ENCODE measurements at places on chromosomes 5 and 9.
A peak's percentile ranks its signal among the peaks of the same experiment; 100 is the strongest.

DNA sequence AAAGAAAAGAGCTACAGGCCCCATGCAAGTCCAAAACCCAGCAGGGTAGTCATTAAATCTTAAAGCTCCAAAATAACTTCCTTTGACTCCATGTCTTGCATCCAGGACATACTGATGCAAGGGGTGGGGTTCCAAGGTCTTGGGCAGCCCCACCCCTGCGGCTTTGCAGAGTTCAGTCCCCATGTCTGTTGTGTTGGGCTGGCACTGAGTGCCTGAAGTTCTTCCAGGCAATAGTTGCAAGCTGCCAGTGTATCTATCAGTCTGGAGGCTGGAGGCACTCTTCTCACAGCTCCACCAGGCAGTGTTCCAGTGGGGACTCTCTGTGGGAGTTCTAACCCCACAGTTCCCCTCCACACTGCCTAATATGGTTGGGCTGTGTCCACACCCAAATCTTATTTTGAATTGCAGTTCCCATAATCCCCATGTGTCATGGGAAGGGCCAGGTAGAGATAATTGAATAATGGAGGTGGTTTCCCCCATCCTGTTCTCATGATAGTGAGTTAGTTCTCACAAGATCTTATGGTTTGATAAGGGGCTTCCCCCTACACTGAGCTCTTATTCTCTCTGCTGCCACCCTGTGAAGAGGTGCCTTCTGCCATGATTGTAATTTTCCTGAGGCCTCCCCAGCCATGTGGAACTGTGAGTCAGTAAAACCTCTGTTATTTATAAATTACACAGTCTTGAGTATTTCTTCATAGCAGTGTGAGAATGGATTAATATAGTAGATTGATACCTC is 237.5 kb upstream of the ADRA1B start:
- DNase-seq: no peak

DNA sequence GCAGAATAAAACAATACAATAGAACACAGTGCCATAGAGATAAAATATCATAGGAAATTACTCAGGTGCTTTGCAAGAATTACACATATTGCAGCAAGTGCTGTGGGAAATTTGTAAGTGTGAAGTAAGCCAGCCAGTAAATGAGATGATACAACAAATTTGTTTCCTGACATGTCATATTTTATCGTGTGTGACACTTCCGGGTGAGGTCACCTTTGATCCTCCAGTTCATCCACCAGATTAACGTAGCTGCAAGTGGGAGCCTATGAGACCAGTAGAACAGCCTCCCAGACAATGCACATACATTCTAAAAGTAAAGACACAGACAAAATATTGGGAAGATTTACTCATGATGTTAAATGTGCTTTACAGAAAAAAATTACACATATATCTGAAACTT is 72.2 kb downstream of the PRDM9 start:
- DNase-seq: no peak

DNA sequence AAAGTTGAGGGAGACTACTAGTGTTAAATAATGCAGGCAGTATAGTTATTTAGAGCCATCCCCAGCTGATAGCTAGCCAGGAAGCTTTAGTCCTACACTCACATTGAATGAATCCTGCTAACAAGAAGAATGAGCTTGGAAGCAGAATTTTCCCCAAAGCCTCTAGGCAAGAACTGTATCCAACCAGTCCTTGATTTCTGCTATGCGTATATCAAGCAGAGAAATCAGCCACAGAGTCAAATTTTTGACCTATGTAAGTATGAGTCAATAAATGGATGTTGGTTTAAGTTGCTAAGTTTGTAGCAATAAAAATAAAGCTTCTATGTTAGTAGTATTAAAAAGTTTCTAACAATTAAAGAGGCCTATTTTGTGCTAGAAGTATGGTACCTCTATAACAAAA is 672.1 kb upstream of the CHD1 start:
- DNase-seq: no peak

- DNase-seq: no peak
Measured at GRCh38 chr5:147101659-147102369, 133.0 kb upstream of the STK32A start.

DNA sequence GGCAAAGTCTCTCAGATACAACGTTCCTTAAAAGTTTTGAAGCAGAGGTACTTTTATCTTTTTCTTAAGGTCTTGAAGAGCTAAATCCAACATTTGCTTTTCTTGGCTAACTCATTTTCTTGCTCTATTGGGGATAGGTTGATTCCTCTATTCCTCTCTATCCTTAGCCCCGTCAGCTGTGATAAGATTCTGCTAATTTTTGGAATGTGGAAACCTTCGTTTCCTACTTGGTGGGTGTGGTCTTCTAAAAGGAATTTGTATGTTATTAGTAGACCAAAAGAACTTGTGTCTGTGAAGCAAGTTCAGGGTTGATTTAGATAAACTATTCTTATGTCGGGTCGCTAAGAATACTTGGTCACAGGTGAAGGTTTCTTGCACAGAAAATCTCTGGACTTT is 308.6 kb downstream of the ADAMTS6 start:
- DNase-seq: no peak

GRCh38 chr9:127166111-127166510 is 43.7 kb upstream of the ANGPTL2 start:
- DNase-seq: no peak

DNA sequence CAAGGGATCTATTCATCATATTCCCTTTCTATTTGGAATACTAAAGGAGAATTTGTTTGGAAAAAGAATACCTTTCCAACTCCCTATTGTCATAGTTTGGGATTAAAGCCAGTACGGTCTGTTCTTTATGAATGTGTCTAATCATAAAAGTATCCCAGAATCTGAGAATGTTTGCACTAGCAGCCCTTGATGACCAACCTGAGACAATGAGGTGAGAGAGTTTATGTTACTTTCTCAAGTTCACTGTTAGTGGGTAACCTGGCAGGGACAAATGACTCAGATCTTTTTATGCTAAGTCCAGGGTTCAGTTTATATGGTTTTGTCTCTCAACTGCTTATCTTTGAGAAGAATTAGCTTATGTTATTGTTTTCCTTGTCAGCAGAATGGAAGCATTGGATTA is 25.3 kb upstream of the TLR4 start:
- DNase-seq: no peak

DNA sequence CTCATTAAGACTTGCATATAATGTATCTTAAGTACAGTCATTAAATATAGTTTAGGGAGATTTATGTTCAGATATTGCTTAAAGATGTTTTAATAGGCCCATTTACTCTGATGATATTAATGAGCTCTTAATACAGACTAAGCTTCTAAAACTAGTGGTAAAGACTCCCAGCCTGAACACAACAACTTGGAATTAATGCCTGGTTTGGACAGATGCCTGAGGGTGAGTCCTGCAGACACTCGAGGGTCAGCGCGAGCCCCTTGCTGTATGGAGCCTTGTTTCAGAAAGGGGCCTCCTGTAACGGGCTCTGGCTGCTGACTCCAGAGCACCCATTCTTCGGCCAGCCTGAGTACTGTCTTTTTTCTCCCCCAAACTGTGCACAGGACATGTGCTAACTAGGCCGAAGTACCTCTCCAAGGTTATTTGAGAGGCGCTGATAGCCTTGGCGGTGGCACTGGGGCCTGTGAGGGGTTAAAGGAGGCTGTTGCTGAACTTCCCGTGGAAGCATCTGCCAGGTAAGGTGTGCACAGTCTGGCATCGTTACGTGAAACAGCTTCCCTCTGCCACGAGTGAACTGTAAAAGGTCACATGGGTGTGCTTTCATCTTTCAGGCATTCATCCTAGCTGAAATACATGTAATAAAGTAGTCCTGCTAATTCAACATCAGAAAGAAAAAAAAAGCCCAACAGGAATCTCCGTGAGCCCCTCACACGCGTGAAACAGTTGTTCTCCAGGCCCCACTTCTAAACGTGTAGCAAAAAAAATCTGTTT is 113.4 kb downstream of the MVB12B start:
- no peak for DNase-seq

GRCh38 chr5:54001976-54002775 is 308.2 kb downstream of the ARL15 start:
- DNase-seq: peak; percentile 34

DNA sequence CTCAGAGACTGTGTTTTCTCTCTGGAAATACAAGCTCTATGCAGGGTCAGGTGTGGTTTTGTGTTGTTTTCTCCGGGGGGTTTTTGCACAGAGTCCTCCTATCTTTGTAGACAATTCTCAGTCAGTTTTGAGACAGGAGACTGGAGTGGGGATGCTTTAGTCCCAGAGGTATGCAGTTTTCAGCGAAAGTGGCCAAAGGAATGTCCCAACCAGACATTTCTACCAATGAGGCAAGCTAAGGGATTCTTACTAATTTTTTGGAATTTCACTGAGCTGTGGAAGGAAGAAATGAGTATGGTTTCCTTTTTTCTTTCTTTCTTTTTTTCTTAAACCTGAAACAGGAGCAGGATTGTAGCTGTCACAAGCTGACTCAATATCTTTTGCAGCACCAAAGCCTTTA is 35.3 kb upstream of the PLPP1 start:
- no peak for DNase-seq
